Astrocyte of the cerebellum (primary cell): ENCODE measurements at places on chromosomes 3 and 15.

DNA sequence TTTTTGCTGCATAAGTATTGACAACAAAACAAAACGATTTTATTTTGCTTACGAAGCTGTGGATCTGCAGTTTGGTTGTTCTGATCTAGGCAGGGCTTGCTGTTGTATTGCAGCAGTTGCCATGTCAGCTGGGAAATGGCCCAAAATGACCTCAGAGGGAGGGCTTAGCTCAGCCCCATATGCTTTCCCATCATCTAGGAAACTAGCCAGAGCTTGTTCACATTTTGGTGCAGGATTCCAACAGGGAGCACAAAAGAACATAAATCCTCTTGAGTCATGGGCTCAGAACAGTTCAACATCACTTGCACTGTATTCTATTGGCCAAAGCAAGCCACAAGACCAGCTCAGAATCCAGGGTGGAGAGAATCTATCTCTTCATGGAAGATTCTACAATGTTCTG, 42.2 kb upstream of the ROBO2 start:
- DNase-seq, result peak; percentile 43

DNA sequence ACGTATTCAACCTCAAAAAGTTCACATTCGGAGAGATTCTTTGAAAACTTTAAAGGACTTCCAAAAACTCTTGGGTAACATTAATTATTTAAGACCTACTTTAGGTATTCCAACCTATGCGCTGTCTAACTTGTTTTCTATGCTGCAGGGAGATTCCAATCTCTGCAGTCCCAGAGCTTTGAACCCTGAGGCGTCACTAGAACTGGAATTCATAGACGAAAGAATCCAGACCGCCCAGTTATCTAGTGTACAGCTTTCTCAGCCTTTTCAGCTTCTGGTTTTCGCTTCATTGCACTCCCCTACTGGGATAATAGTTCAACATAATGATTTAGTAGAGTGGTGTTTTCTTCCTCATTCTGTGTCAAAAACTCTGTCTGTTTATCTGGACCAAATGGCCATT, 711.3 kb downstream of the ROBO1 start:
- no peak for DNase-seq

DNA sequence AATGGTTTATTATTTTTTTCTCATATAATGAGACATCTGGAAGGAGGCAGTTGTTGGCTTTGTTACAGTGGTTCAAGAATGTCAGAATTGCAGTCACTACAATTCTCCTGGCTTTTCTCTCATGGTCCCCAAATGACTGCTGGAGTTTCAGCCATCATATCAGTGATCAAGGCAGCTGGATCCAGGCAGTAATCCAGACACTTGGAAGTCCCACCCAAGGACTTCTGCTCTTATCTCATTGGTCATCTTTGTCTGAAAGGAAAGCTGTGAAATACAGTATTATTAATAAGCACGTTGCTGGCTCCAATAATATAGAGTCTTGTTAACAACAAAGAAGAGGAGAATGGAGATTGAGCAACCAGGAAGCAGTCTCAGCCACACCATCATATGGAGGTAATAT, 22.9 kb upstream of the MED12L start:
- no peak for DNase-seq

GRCh38 chr3:151282921-151283320, 4.6 kb upstream of the P2RY14 start:
- DNase-seq, result peak; percentile 46

DNA sequence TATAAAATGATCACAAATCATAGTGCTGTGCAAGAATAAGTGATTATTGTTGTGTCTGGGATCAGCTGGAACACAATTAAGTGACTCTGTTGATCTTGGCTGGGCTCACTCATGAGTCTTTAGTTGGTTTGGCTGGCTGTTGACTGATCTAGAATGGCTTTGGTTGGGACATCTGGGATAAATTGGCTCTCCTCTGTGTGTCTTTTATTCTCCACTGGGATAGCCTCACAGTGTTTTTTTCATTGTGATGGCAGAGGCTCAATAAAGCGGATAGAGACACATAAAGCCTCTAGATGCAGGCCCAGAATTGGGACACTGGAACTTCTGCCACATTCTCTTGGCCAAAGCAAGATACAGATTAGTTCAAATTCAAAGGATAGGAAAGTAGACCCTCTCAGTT, 735.6 kb downstream of the PDCD6IP start:
- no peak for DNase-seq

DNA sequence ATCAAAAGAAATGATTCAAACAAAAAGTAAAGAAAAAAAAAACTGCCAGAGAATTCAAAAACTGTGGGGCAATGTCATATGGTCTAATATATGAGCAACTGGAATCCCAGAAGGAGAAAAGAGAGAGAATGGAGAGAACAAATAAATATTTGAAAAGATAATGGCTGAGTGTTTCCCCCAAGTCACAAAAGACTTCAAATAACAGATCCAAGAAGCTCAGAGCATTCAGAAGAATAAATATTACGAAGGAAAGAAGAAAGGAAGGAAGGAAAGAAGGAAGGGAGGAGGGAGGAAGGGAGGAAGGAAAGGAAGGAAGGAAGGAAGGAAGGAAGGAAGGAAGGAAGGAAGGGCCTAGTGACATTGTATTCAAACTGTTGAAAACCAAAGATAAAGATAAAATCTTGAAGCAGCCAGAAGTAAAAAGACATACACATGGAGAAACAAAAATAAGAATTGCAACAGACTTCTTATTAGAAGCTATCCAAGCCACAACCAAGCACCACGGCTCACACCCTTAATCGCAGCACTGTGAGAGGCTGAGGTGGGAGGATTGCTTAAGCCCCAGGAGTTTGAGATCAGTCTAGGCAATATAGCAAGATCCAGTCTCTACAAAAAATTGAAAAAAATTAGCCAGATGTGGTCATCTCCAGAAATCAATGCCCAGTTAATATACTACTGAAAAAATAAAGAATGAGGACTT, 118.9 kb upstream of the IGSF10 start:
- no peak for DNase-seq

DNA sequence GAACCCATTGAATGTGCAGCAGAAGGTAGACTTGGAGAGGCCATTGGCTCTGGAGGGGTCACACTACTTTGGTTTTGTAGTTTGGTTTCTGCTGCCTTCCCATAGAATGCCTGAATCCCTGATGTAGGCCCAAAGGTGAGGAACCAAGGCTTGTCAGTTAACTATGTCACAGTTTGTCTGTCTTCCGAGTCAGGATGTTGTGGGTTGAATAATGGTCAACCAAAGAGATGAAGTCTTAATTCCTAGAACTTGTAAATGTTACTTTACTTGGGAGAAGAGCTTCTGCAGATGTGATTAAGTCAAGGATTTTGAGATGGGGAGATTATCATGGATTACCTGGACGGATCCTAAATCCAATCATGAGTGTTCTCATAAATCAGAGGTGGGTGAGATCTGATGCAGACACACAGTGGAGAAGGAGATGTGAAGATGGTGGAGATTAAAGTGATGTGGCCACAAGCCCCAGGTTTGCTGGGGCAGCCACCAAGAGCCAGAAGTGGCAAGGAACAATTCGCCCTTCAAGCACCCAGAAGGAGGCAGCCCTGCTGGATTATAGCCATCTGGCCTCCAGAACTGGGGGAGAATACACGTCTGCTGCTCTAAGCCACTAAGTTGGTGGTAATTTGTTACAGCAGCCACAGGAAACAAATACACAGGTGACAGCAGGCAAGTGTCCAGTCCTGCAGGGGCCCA, 2.3 kb upstream of the CCR8 start:
- DNase-seq, result no peak

GRCh38 chr3:52149021-52149420, 5.2 kb downstream of the POC1A start:
- no peak for DNase-seq

- no peak for DNase-seq
Measured at GRCh38 chr3:184261270-184261853, at the start of gene CAMK2N2. CAMK2N2 (minus strand) TSS chr3:184261553; CDS start chr3:184261285, 268 bp downstream.

DNA sequence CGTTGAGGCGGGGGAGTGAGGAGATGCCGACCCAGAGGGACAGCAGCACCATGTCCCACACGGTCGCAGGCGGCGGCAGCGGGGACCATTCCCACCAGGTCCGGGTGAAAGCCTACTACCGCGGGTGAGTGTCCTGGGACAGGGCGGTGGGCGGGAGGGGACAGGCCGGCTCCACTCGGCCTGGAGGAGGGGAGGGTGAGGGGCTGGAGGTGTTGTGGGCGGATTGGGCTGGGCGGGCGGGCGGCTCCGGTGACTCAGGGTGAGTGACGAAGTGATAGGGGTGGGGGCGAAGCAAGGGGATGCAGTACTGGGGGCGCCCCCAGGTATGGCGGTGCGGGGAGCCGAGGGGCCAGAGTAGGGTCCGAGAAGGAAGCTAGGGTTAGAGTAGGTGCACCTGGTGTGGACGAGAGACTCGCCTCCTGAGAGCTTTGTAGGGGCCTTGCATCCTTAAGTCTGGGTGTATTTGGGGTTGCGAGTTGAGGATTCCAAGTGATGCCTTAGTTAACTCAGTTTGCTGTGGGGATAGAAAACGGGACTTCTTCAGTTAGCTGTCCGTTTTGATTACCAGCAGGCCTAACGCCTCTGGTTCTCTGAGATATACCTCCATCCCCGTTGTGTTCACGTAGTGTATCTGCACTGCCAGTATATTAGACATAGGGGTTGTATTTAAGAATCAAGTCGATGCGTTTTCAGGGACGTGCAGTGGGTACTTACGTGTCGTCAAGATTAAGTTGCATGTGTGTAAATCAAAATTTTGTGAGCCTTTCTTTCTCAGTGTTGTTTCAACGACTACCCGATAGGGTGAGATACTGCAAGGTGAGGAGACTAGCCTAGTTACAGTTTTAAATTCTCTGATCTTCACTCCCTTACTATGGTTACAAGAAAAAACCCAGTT, 670 bp downstream of the PRKCI start:
- no peak for DNase-seq

GRCh38 chr15:70212286-70212962, 114.7 kb upstream of the TLE3 start:
- no peak for DNase-seq

- DNase-seq, result no peak
Measured at GRCh38 chr3:31634476-31634875, 101.8 kb downstream of the STT3B start.

DNA sequence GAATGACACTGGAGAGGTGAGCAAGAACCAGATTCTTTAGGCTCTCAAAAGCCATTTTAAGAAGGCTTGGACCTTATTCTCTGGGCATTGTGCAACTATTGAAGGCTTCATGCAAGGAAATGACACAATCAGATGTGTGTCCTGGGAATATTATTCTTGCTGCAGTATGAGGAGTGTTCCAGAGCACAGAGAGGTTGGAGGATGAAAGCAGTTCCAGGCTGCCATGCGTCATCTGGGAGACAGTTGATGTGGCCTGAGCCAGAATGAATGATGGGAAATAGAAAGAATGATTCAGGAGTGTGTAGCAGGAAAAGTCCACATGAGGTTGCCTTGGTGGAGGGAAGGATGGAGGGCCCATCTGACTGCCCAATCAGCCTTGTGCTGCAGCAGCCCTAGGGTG, 123.1 kb downstream of the CHCHD6 start:
- no peak for DNase-seq

- DNase-seq, result no peak
Measured at GRCh38 chr15:45664451-45664850, 29.6 kb downstream of the SQOR start.

DNA sequence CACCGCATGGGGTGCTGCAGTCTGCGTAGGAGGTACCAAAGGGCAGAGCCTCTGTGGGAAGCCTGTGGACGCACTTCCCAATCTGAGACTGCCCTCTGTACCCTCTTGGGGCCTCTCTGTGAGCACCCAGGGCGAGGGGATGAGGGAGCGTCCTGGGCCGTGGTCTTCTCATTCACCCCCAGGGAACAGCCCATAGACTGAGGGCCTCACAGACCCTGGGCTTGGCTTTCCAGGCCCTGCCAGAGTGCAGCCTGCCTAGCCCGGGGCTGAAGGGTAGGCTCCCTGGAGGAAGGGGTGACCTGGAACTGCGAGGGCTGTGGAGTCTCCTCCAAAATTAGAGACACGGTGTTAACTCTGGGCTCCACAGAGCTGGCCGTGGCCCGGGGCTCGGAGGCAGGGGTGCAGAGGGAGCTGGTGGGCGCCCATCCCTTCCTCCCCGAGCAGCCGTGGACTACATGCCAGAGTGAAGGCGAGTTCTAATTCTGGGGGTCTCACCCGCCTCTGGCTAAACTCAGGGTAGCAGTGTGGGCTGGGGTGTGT, 468 bp upstream of the SPTBN5 start:
- no peak for DNase-seq

GRCh38 chr3:126433105-126433430, 38.4 kb downstream of the CFAP100 start:
- no peak for DNase-seq

- no peak for DNase-seq
Measured at GRCh38 chr3:162641907-162642306, 1145.3 kb downstream of the OTOL1 start.

- DNase-seq, result no peak
Measured at GRCh38 chr15:101464256-101464998, 25.1 kb downstream of the PCSK6 start.

- no peak for DNase-seq
Measured at GRCh38 chr3:159776779-159777178, 211.9 kb upstream of the IL12A start.

- DNase-seq, result no peak
Measured at GRCh38 chr3:196186651-196187573, 24.3 kb downstream of the ZDHHC19 start.

DNA sequence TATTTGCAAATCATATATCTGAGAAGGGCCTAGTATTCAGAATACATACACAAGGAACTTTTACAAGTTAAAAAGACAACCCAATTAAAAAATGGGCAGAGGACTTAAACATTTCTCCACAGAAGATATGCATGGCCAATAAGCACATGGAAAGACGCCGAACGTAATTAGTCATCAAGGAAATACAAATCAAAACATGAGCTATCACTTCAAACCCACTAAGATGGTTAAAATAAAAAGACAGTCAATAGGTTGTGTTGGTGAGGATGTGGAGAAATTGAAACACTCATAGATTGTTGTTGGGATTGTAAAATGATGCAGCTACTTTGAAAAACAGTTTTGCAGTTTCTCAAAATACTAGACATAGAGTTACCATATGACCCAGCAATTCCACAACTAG, 61.2 kb upstream of the NEO1 start:
- no peak for DNase-seq

GRCh38 chr3:117495620-117496019, 786.0 kb downstream of the TUSC7 start:
- no peak for DNase-seq

- DNase-seq, result no peak
Measured at GRCh38 chr15:51134416-51135199, 39.9 kb upstream of the TNFAIP8L3 start.

DNA sequence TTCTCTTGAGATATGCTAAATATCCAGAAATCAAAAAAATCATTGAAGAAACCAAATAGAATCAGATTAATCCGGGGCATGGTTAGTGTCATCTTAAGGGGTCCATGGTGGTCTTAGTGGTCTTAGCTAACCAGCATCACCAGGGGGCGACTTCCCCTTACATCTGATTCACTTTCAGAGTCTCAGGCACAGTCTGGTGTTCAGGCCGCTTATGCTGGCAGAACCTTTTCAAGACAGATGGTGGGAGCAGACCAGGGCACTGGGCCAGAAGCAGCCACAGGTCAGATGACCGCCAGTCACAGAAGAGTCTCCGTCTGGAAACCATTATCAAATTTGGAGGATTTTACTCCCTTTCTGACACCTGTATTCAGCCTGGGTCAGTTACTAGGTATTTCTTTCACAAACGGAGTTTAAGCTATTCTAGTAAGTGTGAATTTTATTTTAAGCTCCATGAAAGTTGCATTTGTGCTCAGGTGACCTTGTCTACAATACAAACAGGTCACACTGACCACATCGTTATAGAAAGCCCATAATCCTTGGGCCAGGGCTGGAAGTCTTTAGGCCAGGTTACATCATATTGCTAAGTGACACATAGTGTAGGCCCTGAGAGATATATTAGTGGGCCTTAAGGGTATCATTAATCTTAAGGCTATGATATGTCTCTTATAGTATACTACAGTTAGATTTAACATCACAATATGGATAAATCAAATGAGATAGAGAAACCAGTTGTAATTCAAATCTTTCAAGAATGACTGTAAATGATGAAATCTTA, 365.5 kb downstream of the GBE1 start:
- no peak for DNase-seq
